ENCODE measurements at places on chromosomes 5 and 9.

- no peak for DNase-seq
Measured at GRCh38 chr9:99567436-99567835, 254.2 kb upstream of the NR4A3 start.

- peak; percentile 28 for DNase-seq
Measured at GRCh38 chr9:131290036-131290766, 678 bp downstream of the PLPP7 start.

DNA sequence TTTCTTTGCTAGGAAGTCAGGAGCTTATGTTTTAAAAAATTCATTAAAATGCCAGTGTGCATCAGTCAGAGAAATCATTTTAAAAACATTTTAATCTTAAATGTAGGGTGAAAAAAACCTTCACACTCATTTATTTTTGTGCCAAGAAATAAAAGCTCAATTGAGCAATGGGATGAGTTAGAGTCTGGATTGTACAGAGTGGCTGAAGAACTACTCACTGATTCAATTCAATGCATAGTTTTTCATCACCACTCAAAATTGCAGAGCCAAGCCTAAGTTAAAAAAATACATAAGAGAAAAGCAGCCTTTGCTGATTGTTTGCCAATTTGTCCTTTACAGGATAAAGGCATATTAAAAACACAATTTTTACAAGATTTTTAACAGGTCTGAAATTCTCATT is 168.2 kb upstream of the DMRTA1 start:
- DNase-seq, result no peak

- DNase-seq, result peak; percentile 37
Measured at GRCh38 chr9:14383294-14383693, 69.4 kb upstream of the NFIB start.

- no peak for DNase-seq
Measured at GRCh38 chr5:171771856-171772255, 13.8 kb upstream of the SMIM23 start.

DNA sequence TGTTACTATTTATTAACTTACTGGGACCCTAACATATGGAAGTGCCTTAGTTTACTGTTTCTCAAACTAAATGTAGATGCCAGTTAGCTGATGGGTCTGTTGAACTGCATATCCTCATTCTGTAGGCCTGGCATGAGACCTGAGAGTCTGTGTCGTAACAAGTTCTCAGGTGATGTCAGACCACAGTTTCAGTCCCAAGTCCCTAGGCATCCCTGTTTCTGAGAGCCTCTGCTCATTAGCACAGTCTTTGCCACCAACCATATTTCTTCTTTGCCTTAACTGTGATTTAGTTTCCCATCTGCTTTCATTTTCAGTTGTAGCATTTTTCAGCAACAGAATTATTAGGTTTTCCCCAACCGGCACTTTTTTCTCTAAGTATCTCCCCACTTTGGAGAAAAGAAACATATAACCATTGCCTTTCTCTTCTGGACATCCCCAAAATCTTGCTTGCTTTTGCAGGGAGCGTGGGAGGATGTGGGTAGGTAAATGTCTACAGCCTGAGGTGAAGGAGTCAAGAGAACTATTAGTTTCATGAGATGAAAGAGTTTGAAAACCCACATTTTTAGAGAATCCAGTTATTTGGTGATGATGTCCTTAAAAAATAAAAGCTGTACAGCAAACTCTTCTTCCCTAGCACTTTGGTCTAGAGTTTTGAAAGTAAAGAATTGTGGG is 74.6 kb downstream of the NUDT12 start:
- DNase-seq, result no peak

- no peak for DNase-seq
Measured at GRCh38 chr9:117325110-117325731, 89.6 kb downstream of the ASTN2 start.

- no peak for DNase-seq
Measured at GRCh38 chr5:108167174-108167573, 214.7 kb downstream of the FBXL17 start.
